ENCODE measurements at places on chromosomes 3 and 15.

DNA sequence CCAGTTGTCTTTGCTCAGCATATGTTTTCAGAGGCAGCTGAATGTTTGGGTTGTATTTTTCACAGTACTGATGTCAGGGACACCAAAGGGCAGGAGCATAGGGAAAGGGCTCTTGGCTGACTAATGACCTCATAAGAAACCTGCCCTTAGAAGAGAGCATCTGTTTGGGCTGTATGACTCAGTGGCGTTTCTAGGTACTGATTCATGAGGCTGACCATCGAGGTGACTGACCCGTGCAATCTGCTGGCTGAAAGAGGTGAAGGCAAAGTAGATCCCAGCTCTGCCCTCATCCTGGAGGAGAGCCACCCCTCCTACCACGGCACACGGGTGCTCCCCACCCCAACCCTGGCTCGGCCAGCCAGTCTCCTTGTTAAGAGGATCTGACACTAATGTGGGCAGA lies 8.3 kb downstream of the LMCD1 start:
- no peak for DNase-seq

GRCh38 chr3:182136008-182136910 lies 424.5 kb downstream of the SOX2 start:
- no peak for DNase-seq

GRCh38 chr15:64233299-64233698 lies 70.5 kb upstream of the PPIB start:
- DNase-seq = no peak

- no peak for DNase-seq
Measured at GRCh38 chr15:25504307-25504706, 65.5 kb upstream of the UBE3A start.

GRCh38 chr3:37887062-37887461 lies 25.4 kb downstream of the CTDSPL start:
- DNase-seq = no peak

DNA sequence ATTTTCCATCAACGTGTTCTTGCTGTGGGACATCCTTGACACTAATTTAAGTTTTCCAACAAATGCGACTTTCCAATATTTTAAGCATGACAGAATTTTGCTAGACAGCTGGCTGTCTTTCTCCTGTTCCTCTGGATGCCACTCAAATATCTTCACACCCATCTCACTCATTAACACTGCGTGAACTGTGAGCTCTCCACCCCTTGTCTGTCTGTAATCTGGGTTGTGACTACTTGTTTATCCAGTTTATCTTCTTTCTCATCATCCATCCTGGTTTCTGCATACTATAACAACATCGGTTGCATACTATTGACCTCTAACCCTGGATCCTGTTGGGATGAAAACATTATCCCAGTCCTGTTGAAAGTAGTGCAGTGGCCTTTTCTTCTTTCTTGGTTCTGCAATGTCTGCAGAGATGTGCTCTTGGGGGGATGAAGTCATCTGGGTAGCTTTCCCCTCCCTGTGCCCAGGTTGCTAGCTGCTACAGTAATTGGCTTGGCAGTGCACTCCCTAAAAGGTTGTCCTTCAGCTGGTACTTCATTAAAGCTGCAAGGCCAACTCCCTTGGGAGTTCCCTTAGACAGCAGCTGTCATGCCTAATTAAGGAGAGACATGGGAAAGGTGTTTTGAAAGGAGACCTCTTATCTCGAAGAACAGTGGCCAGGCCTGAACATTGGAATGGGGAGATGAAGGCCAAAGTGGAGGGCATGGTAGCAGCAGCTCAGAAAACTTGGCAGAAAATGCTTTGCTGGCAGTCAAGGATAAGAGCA lies 24.7 kb downstream of the KAT2B start:
- no peak for DNase-seq

DNA sequence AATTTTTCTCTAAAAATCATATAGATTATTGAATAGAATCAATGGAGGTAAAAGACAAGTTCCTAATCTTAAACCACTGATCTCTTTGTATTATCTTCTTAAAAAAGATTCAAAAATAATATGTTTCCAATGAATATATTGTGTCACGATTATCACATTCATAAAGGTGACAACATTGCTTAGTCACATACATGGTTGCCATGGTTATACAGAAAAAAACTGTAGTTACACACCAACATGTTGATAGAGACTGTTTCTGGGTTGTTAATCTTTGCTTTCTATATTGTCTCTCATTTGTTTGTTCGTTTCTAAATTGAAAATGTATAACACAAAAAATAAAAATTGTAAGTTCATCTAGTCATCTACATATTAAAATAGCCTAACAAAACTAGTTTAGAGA lies 376.0 kb upstream of the ALCAM start:
- no peak for DNase-seq

DNA sequence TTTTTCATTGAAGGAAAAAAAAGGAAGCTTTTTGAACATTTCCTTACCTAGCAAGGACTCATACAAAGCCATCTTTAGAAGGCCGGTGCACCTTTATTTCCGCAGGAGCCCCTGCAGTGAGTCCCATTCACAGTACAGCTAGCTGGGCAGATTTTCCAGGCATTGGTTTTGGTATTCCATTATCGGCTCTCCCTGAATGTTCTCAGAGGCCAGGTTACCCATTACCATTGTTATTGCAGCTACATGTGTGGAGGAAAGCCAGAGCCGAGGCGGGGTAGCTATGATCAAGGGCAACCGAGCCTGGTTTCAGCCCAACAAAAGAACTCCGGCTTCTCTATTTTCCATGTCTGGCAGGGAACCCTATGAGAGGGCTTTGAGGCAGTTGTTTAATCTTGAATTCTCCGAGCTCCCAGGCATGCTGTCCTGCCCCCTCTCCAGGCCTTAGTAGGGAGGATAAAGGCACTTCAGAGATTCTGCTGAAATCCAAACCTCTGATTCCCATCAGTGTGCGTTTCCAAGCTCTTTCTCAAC lies 100.3 kb downstream of the LRRK1 start:
- no peak for DNase-seq

DNA sequence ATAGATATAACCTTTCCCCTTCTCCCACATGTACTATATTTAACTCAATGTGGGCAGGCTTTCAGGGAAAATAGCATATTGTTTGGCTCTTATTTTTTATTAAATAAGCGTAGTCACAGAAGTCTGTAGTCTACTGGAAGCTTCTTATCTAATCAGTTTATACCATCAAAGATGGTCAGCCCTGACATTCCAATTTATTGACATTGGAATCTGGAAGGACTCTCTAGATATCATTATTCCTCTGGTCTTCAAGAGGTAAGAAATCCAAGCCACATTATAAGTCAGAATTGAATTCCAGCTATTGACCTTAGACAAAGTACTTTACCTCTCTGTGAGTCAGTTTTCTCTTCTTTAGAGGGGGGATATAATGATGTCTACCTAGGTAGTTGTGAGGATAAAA lies 38.5 kb upstream of the SCAANT1 start:
- DNase-seq = no peak

DNA sequence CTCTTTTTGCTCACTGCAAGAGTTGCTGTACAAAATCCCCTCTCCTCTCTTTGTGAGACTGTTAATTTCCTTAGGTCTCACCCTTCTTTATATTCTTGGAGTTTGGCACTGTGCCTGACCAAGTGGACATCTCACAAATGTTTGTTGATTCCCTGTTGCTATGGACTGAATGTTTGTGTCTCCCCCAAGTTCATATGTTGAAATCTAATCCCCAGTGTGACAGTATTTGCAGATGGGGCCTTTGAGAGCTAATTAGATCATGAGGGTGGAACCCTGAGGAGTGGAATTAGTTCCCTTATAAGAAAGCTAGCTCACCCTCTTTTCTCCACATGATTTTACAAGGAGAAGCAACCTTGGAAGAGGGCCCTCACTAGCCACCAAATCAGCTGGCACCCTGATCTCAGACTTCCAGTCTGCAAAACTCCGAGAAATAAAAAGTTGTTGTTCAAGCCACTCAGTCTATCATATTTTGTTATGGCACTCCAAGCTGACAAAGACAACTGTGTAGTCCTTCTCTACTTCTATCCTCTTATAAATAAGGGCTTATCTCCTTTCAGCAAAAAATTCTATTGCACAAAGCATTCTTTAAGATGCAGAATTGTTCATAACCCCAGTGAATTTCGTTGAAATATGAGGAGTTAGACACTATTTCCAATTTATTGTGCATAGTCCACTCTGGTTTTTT lies 65.5 kb upstream of the NPHP3 start:
- no peak for DNase-seq

GRCh38 chr3:29079358-29079757 lies 201.5 kb upstream of the RBMS3 start:
- DNase-seq = no peak

DNA sequence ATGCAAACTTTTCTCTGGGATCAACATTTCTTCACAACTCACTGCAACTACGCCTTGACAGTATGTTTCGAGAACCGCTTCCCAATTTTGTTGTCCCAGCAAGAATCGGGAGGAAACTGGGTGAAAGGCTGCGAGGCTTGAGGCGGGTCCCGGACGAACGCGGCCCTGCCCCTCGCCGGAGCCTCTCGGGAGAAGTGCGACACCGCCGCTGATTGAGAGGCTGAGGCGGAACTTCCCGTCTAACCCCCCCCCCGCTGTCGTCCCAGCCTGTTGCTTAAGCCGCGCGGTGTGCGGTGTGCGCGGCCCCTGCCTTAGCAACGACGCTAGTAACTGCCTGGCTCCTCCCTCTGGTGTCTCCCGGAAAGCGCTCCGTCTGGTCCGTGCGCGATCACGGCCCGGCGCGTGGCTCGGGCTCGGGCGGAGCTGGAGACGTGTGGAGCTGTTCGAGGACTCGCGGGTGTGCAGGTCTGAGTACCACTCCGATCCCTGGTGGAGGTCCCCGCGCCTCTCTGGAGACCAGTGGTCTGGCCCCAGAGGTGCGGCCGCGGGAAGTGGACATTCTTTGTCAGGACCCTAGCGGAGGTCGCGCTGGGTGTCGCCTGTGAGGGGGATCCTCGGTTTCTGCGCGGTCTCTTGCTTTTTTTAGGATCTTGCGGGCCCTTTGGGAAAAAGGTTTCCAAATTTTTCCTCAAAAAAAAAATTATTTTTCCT lies at the start of the genes DTWD1 and FAM227B:
Gene DTWD1 (plus strand): TSS at position 391 of the 711 bp plus-strand sequence. CDS start 4,120 bp downstream, outside the sequence.
Gene FAM227B (minus strand): TSS at position 161 of the 711 bp plus-strand sequence. CDS start 5,647 bp downstream, outside the sequence.
- peak; percentile 93 for DNase-seq

GRCh38 chr3:151305060-151305774 lies 11.4 kb downstream of the GPR87 start:
- no peak for DNase-seq

DNA sequence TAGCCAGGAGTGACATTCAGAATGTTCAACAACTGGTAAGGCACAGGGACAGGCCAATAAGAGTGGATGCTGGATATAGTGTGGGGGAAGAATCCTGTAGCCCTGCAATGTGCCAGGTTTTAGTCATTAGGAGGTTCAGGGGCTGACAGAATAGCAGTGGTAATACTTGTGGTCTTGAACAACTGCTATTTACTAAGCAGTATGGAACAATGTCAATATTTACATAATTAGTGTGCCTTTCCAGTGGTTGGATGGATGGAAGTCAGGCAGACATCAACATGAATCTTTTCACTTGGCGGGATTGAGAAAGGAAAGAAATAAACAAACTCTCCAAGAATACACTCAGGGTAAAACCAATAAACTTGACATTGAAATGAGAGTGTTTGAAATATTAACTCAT lies 55.1 kb downstream of the OTOL1 start:
- no peak for DNase-seq

DNA sequence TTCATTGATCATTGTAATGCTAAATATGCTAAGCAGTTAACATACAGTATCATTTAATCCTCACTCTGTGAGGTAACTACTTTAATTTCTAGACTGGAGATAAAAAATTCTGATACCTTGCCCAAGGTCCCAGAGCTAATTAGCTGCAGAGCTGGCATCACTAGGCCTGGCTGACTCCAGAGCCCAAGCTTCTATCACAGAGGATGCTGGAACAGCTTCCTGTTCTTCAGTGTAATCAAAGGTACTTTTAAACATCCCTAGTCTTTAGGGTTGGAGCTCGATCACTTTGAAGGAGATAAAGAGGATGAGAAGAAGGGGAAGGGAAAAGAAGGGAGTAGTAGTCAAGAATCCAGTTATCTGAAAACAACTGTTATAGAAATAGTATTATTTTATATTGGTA lies 37.1 kb upstream of the BOC start:
- DNase-seq = no peak

GRCh38 chr3:194723846-194724618 lies 38.3 kb downstream of the FAM43A start:
- no peak for DNase-seq

DNA sequence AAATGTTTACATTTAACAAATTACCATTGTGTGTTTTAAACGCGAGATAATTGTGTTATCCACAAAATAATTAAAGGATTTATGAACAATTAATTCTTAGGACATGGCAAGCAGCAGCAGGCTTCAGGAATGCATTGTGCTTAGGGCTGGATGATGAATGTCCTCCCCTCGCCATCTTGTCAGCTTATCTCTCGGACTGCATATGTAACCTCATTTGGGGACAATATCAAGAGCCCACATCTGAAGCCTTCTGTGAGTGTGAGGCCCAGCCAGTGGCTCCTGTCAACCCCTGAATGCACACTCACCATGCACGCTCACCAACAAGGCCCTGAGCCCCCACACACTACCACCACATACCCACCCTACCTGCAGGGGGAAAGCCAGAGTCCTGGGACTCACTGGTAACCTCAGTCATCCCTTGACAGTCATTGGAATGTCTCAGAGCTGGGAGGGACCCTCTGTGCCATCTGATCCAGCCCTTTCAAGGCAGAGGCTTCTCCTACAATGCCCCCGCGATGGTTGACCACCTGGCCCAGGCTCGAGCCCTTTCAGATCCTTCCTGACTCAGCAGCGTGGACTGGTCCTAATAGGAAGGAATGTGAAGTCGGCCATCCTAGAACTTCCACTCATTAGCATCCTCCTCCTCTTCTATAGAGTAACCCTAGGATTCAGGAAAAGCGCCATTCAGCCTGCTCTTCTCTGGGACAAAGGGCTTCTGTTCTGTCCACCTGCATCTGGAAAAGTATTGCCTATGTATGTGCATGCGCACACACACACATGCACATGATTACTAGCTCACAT lies 38.2 kb downstream of the MRPL46 start:
- DNase-seq = no peak

DNA sequence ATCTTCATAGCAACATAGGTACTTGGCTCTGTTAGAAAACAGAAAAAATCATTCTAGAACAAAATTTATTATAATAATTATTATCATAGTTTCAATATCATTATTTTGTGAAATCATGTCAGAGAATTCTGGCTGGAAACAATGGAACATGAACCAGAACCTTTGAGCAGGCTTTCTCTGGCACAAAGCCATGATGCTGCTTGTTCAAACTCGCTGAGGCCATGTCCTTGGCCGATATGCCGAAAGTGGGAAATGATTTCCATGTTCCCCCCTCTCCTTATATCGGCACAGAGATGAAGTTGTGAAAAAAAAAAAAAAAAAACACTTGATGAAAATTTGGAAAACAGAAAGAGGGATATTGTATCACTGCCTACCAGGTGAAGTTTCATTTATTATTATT lies 49.0 kb upstream of the MRPL3 start:
- no peak for DNase-seq

- DNase-seq = no peak
Measured at GRCh38 chr3:123798550-123798949, 85.6 kb downstream of the MYLK start.

GRCh38 chr3:32857921-32858320 lies 40.1 kb downstream of the TRIM71 start:
- no peak for DNase-seq

DNA sequence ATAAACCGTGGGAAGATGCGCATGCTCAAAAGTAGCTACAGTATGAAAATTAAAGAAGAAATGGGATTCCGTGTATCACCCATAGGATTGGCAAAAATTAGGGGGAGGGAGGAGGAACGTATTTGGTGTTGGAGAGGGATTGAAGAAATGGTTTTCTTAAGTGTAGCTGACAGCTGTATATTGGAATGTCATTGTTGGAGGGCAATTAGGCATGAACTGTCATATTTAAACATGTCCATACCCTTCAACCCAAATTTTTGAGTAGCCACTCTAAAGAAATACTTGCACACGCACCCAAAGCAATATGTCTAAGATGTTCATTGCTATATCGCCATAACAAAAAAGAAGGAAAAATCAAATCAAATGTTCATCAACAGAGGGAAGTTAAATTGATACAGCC lies 144.7 kb downstream of the TLE3 start:
- DNase-seq = no peak

Measured in CD4-positive, alpha-beta memory T cell (primary cell).